ENCODE measurements at places on chromosomes 11 and 22.

DNA sequence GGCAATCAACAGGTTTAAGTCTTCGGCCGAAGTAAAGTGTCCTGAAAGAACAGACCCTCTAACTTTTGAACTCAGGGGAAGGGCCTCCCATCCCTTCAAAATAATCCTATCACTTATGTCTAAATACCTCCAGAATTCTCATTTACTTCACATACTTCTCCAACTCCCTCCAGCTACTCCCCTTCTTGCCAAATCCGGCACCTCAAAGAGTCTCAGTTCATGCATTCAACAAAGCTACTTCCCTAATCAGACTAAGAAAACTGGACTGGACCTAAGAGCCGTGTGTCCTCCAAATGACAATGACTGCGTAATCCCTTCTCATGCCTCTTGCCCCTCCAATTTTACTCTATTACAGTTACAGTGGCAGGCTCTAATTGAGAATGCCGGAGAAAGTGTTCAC is 1.3 kb downstream of the DDB1 start:
- no peak for DNase-seq

GRCh38 chr22:45760682-45761081 is 89.0 kb downstream of the ATXN10 start:
- no peak for DNase-seq

GRCh38 chr22:45817745-45818423 is 146.2 kb downstream of the ATXN10 start:
- no peak for DNase-seq

GRCh38 chr22:33570110-33570509 is 350.2 kb downstream of the LARGE1 start:
- no peak for DNase-seq

DNA sequence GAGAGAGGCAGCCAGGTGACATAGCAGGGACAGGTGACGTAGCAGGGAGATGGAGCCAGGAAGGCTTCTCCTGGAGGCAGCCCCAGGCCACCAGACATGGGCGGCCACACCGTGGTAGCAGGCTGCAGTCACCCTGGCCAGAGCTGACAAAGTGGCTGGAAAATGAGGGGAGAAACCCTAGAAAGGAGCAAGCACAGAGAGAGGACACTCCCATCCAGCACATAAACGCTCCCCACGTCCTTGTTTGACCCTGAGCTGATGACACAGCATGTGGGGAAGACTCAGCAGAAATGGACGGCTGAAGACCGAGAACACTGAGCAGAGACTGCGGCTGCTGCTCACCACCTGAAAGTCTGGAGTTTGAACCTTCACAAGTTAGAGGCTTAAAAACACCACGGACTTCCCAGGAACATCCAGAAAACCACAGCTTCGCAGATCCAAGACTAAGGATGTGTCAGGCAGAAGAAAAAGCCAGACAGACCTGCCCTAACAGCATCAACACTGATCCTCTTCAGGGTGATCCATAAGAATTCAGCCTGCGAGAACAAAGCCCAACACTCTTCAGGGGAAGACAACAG is 28.7 kb downstream of the DRD4 start:
- DNase-seq: no peak

- no peak for DNase-seq
Observed at GRCh38 chr11:541433-541885, 4.1 kb downstream of the LRRC56 start.

GRCh38 chr11:70788248-70789022 is 390.1 kb downstream of the CTTN start:
- DNase-seq: peak; percentile 73

DNA sequence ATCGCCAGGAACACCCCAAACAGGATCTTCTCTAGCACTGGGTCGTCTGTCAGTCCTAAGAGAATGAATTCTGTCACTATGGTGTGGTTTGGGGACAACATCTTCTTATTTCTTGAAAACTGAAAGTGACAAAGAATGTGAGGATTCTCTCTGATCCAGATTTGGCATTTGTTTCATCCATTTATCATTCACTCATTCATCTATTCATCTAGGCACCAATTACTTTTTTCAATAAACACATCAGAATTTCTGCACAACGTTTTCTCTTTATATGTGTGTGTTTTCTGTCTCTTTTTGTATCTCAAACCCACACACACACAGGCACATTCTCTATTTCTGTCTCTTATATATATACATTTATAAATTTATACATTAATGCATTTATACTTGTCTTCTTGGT is at the start of gene OR5M10:
TSS of gene OR5M10 (minus strand) at position 101 of the 400 bp plus-strand sequence. CDS start at position 101, 0 bp downstream.
- DNase-seq: no peak

DNA sequence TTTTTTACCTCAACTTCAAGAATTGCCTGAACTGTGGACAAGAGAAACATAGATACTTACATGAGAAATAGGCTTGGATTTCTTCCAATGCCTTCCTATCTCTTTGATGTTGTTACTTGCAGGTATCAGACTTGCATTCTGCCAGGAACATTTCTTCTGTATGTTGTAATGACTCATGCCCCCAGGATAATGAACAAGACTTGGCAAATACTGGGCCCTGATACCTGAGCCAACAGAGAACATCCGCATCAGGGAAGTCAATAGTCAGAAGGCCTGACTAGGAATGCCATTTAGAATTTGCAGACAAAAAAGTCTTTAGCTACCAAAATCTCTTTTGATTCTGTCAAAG is 273.7 kb upstream of the KIRREL3 start:
- no peak for DNase-seq

- DNase-seq: peak; percentile 72
Observed at GRCh38 chr22:29842740-29843139, 4.7 kb upstream of the ASCC2 start.

All from kidney epithelial cell (primary cell).